ENCODE measurements at places on chromosomes 5 and 9. TPM values are rescaled to one million over a fixed set of nuclear protein-coding genes. Genes with fewer than 3 reads are reported as not detected.

The NFIB gene
- 44.7 TPM for total RNA-seq

- DNase-seq: no peak
Observed at GRCh38 chr5:76111477-76112174, 28.4 kb downstream of the SV2C start.

- no peak for DNase-seq
Observed at GRCh38 chr5:56898213-56898612, 11.2 kb upstream of the SETD9 start.

DNA sequence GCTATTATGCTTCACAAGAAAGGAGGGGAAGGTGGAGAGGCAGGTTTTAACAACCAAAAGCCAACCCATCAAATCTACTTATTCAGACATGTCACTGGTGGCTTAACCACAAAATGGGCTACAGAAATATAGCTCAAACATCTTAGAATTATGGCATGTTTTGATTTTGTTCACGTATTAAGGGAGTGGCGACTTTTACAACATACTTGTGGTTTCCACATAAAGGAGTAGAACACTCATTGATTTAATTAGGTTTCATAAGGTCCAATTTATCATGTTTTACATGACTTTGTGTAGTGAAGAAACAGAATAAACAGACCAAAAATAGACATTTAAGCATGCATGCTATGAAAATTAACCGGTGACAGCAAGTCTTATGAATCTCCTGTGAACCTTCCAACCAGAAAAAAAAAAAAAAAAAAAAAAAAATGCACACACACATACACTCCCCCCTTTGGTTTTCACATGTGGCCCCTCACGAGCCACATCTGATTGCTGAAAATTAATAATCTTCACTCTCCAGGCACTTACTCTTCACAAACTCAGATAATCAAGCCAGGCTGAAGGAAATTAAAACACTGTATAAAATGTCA, 5.4 kb downstream of the ZNF608 start:
- DNase-seq: no peak

The TMEM174 gene
- not detected for total RNA-seq

- DNase-seq: no peak
Observed at GRCh38 chr9:86359151-86359879, 5.1 kb upstream of the TUT7 start.

GRCh38 chr5:76762484-76762883, 46.6 kb downstream of the F2R start:
- DNase-seq: no peak

GRCh38 chr5:107424491-107424890, 246.2 kb downstream of the EFNA5 start:
- no peak for DNase-seq

DNA sequence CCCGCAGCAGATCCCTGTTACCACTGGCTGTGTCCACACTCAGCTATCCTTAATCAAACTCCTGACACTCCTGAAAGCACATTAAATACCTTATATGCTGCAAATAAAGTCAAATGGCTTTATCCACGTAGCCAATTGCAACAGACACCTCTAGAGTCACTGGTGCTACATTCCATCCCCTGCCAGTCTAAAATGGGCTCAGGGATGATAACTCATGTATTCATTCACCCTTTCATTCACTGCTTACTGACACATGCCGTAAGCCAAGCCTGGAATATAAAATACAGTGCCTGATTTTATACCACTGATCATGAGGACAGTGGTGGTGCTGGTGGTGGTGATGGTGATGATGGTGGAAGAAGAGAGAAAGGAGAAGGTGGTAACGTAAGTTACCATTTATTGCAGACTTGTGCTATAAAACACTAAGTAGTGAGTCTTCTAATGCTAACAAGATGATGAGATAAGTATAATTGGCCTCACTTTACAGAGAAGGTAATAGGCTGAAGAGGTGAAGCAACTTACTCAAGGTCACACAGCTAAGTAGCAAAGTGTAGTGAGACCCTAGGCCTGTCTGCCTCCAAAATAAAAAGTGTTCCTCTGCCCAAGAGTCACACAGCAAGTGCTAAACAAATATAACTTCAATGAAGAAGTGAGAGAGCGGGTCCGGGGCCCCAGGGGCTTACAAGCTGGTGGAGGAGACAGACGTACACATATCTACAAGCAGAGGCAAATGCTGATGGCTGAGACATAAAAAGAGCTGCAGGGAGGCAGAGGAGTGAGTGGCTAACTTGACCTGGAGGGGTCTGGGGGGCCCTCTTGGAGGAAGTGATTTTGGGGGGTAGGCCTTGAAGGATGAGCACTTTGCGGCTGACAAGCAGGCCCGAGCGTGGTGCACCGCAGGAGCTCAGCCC, 1.2 kb downstream of the TTLL11 start:
- no peak for DNase-seq

The OBP2A gene
- total RNA-seq: not detected

DNA sequence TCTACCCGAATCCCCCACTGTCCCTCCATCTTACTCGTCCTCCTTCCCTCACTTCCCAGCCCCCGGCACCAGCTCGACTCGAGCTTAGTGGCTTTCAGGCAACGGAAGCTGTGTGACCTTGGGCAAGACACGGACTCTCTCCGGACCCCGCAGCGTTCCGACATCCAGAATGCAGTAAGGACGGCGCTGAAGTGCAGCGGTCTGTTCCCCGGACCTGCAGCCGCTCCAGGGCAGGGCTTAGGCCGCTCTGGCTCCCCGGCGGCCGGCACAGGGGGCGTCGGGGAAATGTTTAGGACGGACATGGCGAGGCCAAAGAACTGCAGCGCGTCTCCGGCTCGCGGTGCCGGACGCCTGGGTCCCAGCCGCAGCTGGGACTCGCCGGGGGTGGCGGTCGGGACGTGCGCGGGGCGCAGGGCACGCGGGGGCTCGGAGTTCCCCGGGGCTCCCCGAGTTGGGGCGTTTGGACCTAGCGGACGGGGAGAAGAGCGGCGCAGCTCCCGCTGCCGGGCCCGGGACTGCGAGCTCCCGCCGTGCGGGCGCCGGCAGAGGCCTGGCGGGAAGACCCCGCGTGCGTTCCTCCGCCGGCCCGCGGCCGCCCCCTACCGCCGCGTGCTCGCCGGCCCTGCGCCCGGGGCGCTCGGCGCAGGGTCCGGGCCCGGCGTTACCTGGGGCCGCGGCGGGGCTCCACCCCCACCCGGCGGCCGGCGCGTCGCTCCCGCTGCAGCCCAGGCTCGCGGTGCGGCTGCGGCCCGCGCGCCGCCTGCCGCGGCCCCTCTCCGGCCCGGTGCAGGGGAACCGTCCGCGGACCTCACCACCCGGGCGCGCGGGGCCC, 5.6 kb upstream of the RNF44 start:
- no peak for DNase-seq

- DNase-seq: no peak
Observed at GRCh38 chr5:122121479-122122465, 7.6 kb upstream of the ZNF474 start.

DNA sequence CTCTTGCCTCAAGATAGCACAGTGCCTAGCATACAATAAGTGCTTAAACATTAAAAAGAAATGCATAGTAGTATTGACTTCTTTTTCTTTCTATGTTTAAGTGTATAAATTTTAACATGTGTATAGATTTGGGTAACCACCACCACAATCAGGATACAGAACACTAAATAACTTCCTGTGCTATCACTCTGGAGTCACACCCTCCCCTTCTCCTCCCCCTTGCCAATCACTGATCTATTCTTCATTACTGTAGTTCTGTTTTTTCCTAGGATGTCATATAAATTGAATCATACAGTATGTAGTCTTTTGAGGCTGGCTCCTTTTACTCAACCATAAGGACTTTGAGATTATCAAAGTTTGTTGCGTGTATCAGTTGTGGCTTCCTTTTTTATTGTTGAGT, 68.5 kb downstream of the OSTF1 start:
- no peak for DNase-seq

- DNase-seq: no peak
Observed at GRCh38 chr5:171578829-171579491, 159.5 kb downstream of the FGF18 start.

GRCh38 chr5:17989036-17989435, 354.8 kb downstream of the TAF11L14 start:
- no peak for DNase-seq

The PCDHB16 gene
- 6.8 TPM for total RNA-seq

DNA sequence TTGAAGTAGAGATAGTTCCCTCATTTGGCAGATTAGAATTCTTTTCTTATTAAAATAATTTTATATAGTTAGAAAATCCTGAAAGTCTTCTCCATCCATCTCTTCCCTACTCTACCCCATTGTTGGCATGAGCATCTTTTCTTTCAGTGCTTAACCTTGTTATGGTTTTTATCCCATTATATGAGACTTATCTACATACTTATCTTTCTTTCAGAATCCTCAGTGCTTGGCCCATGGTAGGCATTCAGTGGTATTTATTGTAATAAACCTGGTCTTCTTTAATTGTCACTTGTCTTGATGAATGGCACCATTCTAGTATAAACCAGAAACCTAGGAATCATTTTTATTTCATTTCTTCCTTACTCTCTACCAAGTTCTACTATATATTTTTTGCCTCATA, 169.8 kb upstream of the TLX3 start:
- DNase-seq: no peak

DNA sequence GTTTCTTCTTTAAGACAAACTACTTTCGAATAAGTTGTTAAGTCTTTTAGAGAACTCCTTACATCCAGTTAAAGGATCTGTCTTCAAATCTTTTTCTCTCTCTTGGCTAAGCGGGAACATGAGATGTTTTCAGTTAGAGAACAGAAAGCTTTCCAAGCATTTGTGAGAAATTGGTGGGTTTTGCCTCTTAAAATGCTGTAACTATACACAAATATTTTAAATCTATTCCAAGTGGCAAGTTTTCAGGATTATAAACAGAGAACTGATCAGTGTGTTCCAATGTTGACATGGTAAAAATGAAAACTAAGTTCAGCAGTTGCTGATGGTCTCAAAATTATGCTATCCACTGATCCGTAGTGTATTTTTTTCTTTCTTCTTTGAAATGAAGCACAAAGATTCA, 100.4 kb downstream of the EBF1 start:
- no peak for DNase-seq

DNA sequence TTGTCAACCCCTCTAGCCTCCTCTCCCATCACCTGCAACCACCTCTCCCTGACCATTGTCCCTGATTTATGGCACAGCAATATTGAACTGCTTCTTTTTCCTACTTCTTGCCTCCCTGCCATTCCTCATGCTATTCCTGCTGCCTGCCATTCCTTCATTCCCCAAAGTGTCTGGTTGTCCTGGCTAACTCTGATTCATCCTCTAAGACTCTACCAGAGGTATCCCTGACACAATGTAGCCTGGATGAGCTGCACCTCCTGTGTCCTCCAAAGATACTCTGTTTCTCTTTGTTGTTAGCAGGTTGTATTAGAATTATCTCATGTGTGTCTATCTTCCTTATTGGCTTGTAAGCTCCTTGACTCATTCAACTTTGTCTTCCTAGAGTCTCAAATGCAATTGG, 53.5 kb upstream of the PTPN3 start:
- DNase-seq: no peak

GRCh38 chr9:13719446-13719845, 440.0 kb upstream of the MPDZ start:
- peak; percentile 9 for DNase-seq

All from SJCRH30 (cell line).